Neural crest cell (in vitro differentiated cells): ENCODE measurements at places on chromosomes 7 and 10. TPM values are rescaled to one million over a fixed set of nuclear protein-coding genes. Genes with fewer than 3 reads are reported as not detected.

DNA sequence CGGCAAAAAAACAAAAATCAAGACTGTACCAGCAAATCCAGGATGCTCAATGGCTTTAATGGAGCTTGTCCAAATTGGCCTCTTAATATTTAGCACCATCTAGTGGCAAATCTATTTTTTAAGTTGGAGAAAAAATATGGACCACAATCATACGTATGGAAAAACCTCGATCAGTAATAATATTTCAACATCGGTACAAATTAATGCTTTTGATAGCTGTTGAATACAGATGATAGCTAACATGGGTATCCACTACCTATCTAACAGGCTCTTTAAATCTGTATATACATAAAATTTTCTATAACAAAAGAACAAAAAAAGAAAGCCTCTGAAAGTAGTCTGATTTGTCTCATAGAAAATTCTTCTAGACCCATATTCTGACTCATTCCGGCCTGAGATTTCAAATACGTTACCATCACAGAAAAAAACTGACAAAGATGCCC is 29.2 kb downstream of the COA1 start:
- peaks cover 14% of the 10 kb centered on the region for H3K36me3 ChIP-seq
- H3K4me1 ChIP-seq: no peaks in the 10 kb centered on the region
- H3K27me3 ChIP-seq: no peaks in the 10 kb centered on the region
- H3K4me3 ChIP-seq: no peak overlapping the region
- H3K27ac ChIP-seq: no peak overlapping the region
- no peak for DNase-seq

GRM3 gene
- 2.9 and 3.4 TPM in 2 replicates for total RNA-seq

DNA sequence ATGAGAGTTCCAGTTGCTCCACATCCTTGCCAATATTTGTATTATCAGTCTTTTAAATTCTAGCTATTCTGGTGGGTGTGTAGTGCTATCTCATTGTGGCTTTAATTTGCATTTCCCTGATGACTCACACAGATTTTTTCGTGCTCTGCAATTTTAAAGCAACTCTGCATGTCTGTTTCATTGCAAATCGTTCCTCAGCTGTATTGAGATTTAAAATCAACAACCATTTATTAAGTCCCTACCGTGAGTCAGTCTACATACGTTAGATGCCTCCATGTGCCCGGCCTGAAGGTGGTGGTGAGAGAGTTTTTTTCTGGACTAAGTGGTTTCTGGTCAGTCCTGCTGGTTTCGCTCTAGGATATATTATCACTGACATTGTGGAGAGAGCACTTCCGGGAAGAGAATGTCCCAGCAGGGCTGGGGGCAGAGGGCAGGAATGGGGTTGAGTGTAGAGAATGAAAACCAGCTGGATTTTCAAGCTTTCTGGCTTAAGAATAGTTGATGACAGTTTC is 8.4 kb upstream of the HYCC1 start:
- H3K27me3 ChIP-seq: no peaks in the 10 kb centered on the region
- no peak overlapping the region for H3K4me3 ChIP-seq
- DNase-seq: no peak
- no peak overlapping the region for H3K27ac ChIP-seq

DNA sequence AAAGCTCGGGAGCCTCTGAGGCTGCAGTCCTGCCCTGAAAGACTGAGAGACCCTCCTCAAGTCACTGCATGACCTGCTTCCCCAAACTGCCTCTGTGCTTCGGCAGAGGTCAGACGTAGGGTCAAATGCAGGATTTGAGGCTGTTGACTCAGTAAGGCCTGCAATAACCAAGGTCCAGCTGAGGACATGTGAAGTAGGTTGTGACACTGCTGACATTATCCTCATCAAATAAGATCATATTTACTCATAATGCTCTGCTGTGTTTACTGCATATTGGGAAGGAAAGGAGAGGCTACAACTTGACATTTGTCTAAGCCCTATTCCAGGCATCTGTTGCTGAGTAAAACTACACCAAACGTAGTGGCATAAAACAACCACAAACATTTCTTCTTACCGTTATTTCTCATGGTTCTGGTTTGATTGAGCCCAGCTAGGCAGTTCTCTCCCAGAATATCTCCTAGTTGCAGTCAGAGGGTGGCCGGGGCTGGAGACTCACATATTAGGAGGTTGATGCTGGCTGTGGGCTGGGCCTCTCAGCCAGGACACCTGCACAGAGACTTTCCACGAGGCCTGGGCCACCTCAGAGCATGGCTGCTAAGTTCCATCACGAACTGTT is 122.1 kb upstream of the STK17A start:
- H3K4me1 ChIP-seq: peaks cover 39% of the 10 kb centered on the region
- no peaks in the 10 kb centered on the region for H3K27me3 ChIP-seq
- H3K4me3 ChIP-seq: no peak overlapping the region
- H3K36me3 ChIP-seq: no peaks in the 10 kb centered on the region
- DNase-seq: no peak
- no peak overlapping the region for H3K27ac ChIP-seq

FAM25G gene
- total RNA-seq: not detected in 2 replicates

GRCh38 chr7:112149734-112150133 is 56.5 kb downstream of the DOCK4 start:
- H3K27ac ChIP-seq: no peak overlapping the region
- H3K36me3 ChIP-seq: no peaks in the 10 kb centered on the region
- H3K4me3 ChIP-seq: no peak overlapping the region
- no peak for DNase-seq

STEAP1 gene
- 2.4 and 3.3 TPM in 2 replicates for total RNA-seq

- peaks cover 33% of the 10 kb centered on the region for H3K4me1 ChIP-seq
- no peaks in the 10 kb centered on the region for H3K27me3 ChIP-seq
- no peak overlapping the region for H3K4me3 ChIP-seq
- no peak overlapping the region for H3K27ac ChIP-seq
- peaks cover 25% of the 10 kb centered on the region for H3K36me3 ChIP-seq
- no peak for DNase-seq
Measured at GRCh38 chr7:129903935-129904334, 48.8 kb downstream of the UBE2H start.

LEP gene
- not detected in 2 replicates for total RNA-seq

DNA sequence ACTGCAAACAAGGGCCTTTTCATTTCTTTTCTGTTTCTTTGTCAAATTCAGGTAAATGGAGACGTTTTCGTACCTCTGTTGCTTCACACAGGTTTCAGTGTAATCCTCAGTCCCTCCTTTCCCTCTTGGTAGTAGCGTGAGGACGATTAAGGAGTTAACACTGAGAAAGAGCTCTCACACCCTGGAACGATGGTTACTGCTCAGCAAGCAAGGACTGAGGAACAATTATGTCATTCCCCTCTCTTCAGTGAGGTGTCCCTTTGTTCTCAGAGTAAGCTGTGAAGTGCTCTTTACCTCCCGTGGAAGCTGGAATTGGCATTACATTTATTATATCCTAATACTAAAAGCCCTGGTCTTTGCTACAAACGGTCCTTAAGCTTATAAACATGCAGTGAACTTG is 95.9 kb downstream of the FANK1 start:
- H3K36me3 ChIP-seq: peaks cover 1% of the 10 kb centered on the region
- no peak overlapping the region for H3K4me3 ChIP-seq
- H3K27me3 ChIP-seq: no peaks in the 10 kb centered on the region
- peaks cover 6% of the 10 kb centered on the region for H3K4me1 ChIP-seq

TNRC18 gene
- 68.0 and 69.8 TPM in 2 replicates for total RNA-seq

TEX47 gene
- total RNA-seq: not detected in 2 replicates

- no peak for DNase-seq
- H3K36me3 ChIP-seq: peaks cover 6% of the 10 kb centered on the region
- H3K4me1 ChIP-seq: peaks cover 19% of the 10 kb centered on the region
- no peak overlapping the region for H3K4me3 ChIP-seq
- no peak overlapping the region for H3K27ac ChIP-seq
Measured at GRCh38 chr10:70765794-70766594, 19.2 kb downstream of the TBATA start.

DNA sequence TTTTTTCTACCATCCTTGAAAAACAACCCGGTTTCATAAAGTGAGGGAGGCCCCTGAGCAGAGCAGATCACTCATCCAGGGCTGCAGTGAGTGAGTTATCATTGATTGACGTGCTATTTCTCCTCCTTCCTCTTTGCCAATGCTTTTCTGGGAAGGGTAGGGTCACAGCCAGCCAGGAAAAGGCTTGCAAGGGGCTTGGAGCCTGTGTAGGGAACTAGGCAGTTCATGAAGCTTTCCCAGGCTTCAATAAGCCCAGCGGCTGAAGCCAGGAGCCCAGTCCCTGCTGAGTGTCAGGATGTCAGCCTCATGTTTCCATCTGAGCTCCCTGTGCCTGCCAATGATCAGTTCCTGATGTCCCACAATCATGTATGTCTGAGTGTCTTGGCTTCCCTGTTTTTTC is 584.7 kb downstream of the GALNT17 start:
- no peaks in the 10 kb centered on the region for H3K36me3 ChIP-seq
- no peak overlapping the region for H3K4me3 ChIP-seq
- no peak overlapping the region for H3K27ac ChIP-seq
- no peaks in the 10 kb centered on the region for H3K27me3 ChIP-seq
- peaks cover 15% of the 10 kb centered on the region for H3K4me1 ChIP-seq

DNA sequence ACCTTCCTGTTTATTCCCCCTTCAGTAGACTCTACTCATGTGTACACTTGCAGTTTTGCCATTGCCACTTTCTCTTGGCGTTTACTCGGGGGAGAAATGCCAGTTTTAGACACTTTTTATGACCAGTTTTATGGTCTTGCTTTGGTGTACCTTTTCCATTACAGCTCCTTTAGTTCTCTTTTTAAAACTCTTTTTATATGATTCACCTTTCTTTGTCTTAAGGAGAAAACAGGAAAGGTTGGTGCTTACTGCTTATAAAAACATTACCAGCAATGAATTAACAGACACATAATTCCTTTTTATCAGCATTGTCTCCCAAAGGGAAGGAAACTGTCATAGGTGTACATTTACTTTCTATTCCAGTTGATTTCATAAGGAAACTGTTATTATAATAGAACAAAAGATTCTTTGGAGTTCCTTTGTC is 11.9 kb downstream of the TSPAN13 start:
- no peaks in the 10 kb centered on the region for H3K27me3 ChIP-seq
- H3K27ac ChIP-seq: no peak overlapping the region
- peaks cover 15% of the 10 kb centered on the region for H3K36me3 ChIP-seq
- no peak overlapping the region for H3K4me3 ChIP-seq
- H3K4me1 ChIP-seq: peaks cover 2% of the 10 kb centered on the region
- DNase-seq: no peak

ECHDC3 gene
- total RNA-seq: 5.2 and 5.3 TPM in 2 replicates

DNA sequence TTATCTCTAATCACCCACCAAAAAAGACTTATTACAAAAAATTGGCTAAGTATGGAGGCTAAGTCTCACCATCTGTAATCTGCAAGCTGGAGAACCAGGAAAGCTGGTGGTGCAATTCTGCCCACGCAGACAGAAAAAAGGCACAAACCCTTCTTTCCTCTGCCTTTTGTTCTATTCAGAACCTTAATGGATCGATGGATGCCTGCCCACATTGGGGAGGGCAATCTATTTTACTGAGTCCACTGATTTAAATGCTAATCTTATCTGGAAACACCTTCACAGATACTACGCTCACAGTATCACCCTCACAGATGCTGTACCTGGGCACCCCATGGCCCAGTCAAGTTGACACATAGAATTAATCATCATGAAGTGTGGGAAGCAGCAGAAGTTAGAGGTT is 10.2 kb downstream of the IGFBP3 start:
- DNase-seq: no peak
- H3K4me3 ChIP-seq: no peak overlapping the region
- no peaks in the 10 kb centered on the region for H3K27me3 ChIP-seq
- no peak overlapping the region for H3K27ac ChIP-seq
- peaks cover 9% of the 10 kb centered on the region for H3K36me3 ChIP-seq
- H3K4me1 ChIP-seq: no peaks in the 10 kb centered on the region

LIPK gene
- total RNA-seq: not detected in 2 replicates

COL1A2 gene
- total RNA-seq: 98.8 and 110 TPM in 2 replicates

VSTM4 gene
- 2.2 and 2.3 TPM in 2 replicates for total RNA-seq

DNA sequence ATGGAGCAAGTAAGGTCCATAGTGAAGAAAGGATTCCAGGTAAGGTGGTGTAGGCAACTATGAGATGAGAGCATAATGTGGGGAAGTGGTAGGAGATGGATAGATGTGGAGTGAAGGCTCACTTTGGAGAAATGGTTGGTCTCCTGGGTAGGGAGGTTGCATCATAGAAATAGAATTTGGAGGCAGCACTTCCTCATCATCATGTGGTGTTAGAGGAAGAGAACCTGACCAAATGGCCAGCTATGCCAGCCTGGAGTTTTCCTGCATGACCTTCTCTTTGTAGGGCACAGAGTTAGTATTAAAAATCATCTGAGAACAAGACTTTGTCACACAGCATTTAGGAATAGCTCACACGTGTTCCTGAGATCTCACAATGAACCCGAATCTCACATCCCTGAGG is 126.7 kb upstream of the CXCL12 start:
- no peak overlapping the region for H3K4me3 ChIP-seq
- H3K36me3 ChIP-seq: no peaks in the 10 kb centered on the region
- peaks cover 4% of the 10 kb centered on the region for H3K4me1 ChIP-seq
- no peaks in the 10 kb centered on the region for H3K27me3 ChIP-seq
- DNase-seq: no peak

DNA sequence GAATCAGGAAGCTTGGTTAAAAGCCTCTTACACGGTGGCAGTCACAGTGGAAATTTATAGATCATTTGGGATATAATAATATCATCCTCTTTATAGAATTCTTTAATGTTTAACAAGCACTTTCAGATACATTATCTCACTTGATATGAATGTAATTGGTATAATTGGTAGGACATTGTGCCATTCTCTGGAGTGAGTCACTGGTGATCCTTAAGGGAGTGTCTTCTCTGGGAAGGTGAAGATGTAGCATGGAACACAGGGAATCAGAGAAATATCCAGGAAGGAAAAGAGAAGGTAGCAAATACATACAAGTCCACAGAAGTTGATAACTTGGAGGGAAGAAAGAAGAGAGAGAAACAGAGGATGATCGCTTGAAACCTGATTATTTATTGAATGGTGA is 9.8 kb downstream of the PTPRZ1 start:
- DNase-seq: no peak
- peaks cover 71% of the 10 kb centered on the region for H3K4me1 ChIP-seq
- no peak overlapping the region for H3K27ac ChIP-seq

PTF1A gene
- total RNA-seq: 0.16 TPM in 1 of 2 replicates, not detected in the other

DNA sequence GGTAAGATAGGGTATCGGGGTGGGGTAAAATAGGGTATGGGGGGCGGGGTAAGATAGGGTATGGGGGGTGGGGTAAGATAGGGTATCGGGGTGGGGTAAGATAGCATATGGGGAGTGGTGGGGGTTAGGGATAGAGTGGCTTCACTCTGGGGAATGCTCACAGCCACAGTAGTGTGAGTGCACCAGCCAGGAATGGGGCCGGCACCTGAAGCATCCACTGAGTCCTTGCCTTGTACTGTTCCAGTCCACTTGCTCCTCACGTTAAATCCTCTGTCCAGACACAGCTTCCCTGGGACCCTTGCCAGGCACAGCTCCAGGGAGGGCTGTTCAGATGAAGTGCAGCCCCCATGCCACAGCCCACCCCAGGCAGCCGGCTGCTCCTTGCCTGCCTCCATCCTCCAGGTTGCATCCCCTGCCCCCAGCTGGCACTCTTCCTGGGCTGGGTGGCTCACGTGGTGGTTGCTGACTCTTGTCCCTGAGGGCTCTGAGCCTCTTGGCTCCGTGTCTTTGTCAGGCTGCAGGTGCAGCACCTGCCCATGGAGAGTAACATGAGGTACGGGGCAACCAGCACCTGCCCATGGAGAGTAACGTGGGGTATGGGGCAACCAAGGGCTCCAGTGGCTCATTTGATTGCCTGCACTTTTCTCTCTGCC is 268.4 kb downstream of the TCERG1L start:
- peaks cover under 1% of the 10 kb centered on the region for H3K4me1 ChIP-seq
- no peak overlapping the region for H3K27ac ChIP-seq
- no peak overlapping the region for H3K4me3 ChIP-seq
- H3K27me3 ChIP-seq: peaks cover 28% of the 10 kb centered on the region
